ENCODE measurements at places on chromosomes 16 and 17.

DNA sequence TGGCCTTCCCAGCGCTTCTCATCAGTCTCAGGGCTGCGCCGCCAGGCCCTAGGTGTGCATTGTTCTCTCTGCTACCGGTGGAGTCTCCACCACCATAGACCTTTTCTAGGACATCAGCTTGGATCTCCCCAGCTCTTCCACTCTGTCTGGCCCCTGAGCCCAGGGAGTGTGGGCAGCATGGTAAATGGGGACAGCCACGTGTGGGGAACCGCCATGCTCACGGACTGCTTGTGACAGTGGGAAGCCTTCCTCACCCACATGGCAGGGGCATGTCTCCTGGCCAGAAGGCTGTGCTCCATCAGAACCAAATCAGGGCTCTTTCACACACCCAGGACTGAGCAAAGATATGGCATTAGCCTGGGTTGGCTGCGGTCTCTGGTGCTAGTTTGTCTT is 51.3 kb downstream of the TNFRSF13B start:
- DNase-seq: no peak

DNA sequence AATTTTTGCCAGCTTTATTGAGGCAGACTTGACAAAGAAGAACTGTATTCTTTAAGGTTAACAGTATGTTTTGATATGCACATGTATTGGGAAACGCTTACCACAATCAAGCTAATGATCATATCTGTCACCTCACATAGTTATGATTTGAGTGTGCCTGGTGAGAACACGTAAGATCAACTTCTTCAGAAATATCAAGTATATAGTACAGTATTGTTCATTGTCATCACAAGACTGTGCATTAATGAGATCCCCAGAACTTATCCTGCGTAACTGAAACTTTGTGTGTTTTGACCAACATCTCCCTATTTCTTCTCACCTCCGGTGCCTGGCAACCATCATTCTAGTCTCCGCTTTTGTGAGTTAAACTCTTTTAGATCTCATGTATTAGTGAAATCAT is 756.4 kb upstream of the EEF2KMT start:
- DNase-seq: no peak

- no peak for DNase-seq
Observed at GRCh38 chr17:67362173-67362572, 4.2 kb downstream of the PSMD12 start.

DNA sequence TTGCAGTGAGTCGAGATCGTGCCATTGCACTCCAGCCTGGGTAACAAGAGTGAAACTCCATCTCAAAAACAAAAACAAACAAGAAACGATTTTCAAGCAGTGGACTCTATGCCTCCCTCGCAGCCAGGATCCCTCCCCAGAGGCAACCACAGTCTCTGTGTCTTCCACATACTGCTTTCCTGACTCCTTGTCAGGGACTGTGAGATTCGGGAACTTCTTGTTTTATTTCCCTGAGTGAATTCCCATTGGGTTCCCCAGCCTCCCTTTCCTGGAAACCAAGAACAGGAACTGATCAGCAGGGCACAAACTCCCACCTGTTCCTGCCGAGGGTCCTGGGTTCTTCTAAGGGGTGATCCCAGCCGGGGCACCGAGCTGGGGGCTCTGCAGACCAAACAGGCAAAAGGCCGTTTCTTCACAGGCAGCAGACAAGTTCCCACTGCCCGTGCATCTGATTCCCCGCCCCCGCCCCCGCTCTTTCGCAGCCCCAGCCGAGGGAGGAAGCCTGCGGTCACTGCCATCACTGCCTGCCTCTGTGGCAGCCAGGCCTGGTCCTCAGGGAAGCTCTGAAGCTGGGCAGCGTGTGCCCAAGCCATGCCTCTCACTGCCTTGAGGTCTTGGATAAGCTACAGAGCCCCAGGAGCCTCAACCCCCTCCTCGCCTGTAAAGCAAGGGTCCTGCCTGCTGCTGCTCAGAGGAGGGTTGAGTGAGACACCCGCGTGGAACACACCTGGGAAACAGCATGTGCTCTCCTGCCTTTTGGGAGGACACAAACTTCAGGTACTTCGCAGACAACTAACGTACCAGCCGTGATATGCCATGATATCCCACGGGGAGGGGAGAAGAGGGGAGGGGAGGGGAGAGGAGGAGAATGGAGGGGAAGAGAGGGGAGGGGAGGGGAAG is 5.5 kb upstream of the PIEZO1 start:
- peak; percentile 59 for DNase-seq

DNA sequence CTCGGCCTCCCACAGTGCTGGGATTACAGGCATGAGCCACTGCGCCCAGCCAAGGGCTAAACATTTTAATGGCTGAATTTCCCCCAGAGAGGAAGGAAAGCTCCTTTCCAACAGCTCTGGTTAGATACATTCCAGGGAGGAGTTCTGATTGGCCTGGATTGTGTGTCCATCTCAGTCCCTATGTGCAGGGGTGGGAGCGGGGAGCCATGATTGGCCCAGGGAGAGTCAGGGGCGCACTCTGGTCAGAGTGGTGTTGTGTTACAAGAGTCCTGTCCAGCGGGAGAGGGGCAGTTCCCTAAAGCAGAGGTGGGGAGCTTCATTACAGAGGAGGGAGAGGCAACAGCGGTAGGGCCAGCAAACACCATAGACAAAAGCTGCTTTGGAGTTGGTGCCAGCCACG is 75.0 kb downstream of the RAP1GAP2 start:
- DNase-seq: no peak

DNA sequence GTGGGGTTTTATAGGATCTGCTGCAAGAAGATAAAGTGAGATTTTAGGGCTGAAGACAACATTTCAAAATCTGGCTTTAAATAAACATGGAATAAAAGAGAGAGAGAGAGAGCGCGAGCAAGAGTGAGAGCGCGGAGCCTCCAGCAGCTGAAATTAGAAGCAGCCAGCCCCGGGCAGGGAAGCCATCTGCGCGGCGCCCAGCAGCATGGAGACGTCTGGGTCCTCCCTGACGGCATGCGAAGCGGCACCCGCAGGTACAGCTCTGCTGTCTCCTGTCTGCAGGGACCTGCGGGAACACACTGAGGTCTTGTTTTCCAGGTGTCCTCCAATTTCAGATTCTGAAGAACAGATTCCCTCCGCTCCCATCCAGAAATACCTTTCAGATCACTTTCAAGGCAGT is 7.9 kb upstream of the BAIAP2 start:
- DNase-seq: no peak

DNA sequence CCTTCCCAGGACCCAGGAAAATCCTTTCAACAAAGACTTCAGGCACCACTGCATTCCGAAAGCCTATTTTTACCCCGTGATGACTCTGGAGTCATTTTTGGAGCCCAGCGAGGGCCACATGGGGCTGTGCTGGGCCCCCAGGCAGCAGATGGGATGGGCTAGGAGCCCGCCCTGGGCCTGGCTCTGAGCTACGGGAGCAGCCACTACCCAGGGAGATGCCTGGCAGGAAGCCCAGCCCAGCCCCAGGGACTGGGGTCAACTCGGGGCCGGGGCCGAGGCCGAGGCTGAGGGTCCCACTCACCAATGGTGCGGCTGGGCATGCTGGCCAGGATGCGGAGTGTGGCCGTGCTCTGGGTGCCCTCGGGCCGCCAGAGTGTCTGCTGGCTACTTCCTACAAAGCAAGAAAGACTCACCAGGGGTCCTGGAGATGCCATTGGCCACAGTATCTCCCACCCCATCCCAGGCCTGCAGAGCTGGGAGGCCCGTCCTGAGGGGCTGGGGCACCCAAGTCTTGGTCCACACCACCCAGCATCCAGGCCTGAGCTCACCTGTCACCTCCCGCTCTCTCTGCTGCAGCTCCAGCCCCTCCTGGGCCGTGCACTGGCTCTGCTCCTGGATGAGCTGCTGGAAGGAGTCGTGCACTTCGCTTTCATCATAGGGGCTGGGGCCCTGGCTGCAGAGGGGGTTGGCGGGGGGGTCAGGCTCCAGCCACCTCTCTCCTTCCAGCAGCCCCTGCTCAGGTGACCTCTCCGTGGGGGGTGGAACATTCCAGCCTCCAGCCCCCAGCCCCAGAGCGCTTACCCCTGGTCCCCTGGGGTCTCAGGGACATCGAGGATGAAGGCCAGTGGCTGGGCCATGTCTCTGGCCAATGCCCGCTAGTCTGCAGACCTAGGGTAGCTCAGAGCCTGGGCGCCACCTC is 2.3 kb downstream of the TMC6 start:
- no peak for DNase-seq

DNA sequence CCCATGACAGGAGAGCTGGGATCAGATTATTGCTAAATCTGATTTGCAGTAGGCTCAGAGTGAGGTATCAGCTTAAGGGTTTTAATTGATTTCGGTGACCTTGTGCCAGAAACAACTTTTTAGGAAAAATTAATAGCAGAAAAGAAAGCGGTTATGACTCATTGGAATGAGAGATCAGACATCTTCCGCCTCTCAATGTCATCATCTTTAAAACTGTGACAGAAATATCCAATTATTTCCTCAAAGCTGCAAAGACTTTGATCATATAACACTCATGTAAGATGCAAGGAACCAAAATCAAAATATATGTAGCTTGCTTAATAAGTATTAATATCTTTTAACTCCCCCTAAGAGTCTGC is 190.1 kb upstream of the FOXF1 start:
- DNase-seq: no peak

DNA sequence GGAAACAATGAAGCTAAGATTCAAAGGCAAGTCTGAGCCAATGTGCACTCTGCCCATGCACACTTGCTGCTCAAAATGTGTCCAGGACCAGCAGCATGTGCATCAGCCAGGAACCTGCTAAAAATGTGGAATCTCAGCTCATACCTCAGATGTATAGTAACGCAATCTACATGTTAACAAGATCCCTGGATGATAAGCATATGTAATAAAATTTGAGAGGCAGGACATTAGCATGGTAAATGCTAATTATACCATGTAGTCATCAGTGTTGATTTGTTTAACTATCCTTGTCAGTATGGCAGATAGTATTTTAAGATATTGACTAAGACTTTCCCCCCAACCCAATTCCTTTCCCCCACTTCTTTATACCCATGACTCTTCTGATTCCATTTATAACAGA is 379.6 kb downstream of the TOX3 start:
- no peak for DNase-seq

- DNase-seq: no peak
Observed at GRCh38 chr16:59892376-59892775, 1158.3 kb upstream of the GOT2 start.

DNA sequence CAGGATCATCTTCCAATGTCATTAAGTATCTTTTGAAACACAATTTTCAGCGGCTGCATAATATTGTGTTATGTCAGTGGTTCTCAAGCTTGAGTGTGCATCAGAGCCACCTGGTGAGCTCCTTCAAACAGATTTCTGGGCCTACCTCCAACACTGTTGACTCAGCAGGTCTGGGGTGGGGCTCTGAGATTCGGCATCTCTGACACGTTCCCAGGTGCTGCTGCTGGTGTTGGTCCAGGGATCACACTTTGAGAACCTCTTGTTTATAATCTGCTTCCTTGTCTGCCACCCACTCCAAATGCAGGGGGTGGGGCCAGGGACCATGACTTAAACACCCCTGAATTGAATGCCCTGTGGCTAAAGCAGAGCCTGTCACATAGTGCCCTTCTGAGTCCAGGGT is 73.8 kb upstream of the HNF1B start:
- DNase-seq: no peak

DNA sequence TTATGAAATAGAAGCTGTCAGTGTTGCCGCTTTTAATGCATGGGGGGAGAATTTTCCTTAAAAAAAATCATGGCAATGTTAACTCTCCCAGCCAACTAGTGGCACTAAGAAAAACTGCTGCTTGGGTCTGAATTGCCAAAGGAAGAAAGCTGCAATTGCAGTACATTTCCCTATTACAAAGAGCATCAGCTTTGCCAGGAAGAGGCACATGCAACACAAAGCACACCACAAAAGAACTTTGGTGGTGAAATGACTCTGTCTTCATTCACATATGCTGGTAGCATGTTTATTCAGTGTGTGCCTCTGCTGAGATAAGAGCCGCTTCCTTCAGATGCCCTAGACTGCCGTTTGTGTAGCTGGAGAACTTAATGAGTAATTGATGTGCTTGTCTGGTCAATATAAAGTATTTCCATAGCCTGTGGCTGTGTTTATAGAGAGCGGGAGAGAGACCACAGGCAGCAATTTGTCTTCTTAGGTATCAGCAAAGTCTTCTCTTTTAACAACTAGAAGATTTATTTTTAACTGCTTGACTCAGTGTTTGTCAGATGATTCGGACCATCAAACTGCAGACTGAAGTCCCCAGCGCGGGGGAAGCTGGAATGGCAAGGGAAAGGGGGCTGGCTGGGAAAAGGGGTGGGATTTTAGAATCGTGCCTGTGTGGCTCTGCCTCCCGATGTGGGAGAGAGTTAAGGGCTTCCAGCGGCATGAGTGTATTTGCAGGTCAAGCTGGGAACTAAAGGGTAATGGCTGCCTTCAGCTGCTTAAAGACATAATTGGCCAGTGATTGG is 115.1 kb downstream of the MRTFB start:
- DNase-seq: no peak

Measured in stimulated activated CD4-positive, alpha-beta T cell treated with anti-CD3 and anti-CD28 coated beads, Interleukin-2, amount 100 ng/mL, for 48 hours (primary cell).